ENCODE measurements at places on chromosomes 1 and 21.

DNA sequence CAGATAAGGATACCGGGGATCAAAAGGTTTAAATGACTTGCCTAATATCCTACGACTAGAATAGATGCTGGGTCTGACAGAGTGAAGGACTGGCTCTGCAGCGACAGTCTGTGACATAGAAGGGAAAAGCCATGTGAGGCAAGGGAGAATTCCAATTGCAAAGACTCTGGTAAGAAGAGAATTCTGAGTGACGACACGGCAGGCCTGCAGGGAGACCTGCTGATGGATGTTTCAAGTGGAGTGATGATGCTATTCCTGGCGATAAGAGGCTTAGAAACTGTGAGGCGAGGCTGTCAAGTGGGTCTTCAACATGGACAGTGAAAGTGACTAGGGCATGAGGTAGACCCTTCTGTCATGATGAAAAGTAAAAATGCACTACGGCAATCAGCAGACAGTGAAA is 176.6 kb upstream of the PBX1 start:
- no peak for DNase-seq

DNA sequence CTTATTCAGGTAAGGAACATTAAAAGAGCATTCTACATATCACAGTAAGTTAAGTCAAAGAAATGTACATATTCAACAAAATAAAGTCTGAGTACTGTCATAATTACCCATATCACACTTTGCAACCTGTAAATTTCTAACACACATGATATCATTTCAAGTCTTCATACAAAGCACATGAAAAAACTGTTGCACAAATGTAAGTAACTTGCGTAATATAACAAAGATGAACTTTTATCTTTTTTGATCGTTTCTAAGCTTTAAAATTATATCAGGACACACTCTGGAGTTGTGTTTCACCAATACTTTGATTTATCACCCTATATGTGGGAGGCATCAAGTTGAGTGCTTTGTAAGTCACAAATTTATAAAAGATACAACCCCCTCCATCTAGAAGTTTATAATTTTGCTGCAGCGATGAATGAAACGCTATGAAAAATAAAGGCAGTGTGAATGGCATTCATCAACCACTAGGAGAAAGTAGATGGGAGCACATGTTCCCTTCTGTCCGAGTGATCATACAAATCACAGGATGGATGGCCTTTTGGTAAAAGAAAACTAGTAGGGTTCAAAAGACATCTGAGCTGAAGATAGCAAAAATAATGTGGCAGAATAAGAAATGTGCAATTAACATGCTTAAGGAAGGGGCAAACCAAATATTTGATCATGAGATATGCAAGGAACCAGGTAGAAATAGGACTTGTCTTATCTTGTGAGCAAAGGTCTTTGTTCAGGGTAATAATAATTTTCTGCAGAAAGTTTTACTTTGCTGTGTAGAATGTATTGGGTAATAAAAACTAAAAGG is 27.5 kb downstream of the NRIP1 start:
- no peak for DNase-seq

GRCh38 chr1:178190881-178191280 is 97.0 kb downstream of the RASAL2 start:
- DNase-seq, result no peak

- no peak for DNase-seq
These were observed 54.6 kb downstream of the RAP1GAP start for GRCh38 chr1:21614419-21615115.

GRCh38 chr1:201142011-201142848 is 12.0 kb downstream of the TMEM9 start:
- DNase-seq, result no peak

DNA sequence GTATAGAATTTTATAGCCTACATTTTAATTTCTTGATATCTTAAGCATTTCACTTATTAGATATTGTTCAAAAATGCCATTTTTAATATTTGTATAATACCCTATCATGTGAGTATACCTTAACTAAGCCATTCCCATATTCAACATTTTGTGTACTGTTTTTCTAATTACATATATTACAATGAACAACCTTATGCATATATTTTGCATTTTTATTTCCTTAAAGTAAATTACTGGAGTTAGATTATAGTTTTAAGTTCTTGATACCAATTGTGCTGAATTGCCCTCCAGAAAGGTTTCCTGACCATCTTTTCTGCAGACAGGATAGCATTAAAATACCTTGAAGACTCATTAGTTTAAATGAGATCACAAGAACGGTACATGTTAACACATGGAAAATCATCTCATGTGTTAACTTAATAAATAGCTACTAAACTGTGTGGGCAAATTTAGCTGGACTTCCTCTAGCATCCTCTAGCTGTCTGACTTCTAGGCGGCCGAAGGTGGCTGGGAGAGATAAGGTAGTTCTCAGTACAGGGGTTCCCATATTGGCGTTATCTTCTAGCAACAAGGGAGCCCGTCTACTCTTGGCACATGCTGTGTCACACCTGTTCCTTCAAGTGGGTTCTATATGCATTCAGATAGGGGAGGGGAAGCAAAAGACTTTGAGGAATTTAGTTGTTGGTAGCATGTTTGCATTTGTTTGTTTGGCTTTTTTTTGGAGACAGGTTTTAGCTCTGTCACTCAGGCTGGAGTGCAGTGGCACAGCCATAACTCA is 8.9 kb downstream of the DCLRE1B start:
- no peak for DNase-seq

GRCh38 chr1:36542024-36542961 is 59.6 kb upstream of the CSF3R start:
- DNase-seq, result no peak

DNA sequence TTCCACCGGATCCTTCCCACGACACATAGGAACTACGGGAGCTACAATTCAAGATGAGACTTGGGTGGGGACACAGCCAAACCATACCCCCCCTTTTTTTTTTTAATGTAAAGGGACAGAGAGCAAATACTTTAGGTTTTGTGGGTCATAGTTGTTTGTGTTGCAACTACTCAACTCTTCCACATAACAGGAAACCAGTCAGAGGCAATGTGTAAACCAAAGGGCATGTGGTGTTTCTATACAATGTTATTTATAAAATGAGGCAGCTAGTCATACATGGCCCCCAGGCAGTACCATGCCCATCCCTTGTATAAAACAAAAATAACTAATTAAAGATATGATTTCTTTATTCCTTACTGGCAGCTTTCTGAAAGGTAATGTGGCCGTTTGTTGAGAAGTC is 845.4 kb upstream of the ADAMTS5 start:
- no peak for DNase-seq

GRCh38 chr1:18684303-18684702 is 53.7 kb downstream of the PAX7 start:
- no peak for DNase-seq

GRCh38 chr1:89641781-89642180 is 8.9 kb downstream of the LRRC8C start:
- no peak for DNase-seq

- DNase-seq, result no peak
These were observed 2.5 kb downstream of the PDZK1IP1 start for GRCh38 chr1:47187231-47187925.

GRCh38 chr21:45466330-45467220 is 61.6 kb downstream of the COL18A1 start:
- no peak for DNase-seq

DNA sequence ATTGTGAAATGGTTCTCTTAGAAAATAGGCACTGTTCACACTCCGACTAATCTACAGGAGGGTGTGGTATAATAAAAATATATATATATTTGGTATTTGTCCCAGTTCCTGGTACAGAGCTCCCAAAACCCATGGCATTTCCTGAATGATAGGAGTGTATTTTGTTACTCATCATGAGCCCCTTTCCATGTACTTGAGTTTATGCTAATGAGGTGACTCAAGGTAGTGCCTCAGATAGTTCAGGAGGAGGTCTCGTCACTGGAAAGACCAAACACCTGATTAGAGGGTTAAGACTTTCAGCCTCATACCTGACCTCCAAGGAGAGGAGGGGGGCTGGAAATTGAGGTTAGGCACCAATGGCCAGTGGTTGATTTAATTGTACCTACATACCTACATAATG is 57.9 kb downstream of the TTC3 start:
- no peak for DNase-seq

DNA sequence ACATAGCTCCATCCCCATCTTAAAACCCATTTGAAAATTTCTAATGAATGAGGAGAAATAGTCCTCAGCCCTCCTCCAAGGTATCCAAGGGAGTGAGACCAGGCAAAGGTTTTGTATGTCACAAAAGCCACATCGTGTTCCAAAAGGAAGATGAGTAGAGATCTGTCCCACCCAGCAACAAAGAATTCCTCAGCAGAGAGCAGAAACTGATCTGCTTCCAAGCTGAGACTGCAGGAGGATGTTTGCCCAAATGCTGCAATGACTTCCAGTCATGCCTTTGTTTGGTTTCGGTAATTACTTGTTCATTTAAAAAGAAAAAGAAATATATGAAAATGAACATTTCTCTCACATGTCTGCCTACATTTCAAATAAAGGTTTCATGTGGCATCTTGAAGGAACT is 186.9 kb downstream of the SETD4 start:
- DNase-seq, result no peak

GRCh38 chr1:202964791-202965410 is 2.2 kb downstream of the CYB5R1 start:
- no peak for DNase-seq

DNA sequence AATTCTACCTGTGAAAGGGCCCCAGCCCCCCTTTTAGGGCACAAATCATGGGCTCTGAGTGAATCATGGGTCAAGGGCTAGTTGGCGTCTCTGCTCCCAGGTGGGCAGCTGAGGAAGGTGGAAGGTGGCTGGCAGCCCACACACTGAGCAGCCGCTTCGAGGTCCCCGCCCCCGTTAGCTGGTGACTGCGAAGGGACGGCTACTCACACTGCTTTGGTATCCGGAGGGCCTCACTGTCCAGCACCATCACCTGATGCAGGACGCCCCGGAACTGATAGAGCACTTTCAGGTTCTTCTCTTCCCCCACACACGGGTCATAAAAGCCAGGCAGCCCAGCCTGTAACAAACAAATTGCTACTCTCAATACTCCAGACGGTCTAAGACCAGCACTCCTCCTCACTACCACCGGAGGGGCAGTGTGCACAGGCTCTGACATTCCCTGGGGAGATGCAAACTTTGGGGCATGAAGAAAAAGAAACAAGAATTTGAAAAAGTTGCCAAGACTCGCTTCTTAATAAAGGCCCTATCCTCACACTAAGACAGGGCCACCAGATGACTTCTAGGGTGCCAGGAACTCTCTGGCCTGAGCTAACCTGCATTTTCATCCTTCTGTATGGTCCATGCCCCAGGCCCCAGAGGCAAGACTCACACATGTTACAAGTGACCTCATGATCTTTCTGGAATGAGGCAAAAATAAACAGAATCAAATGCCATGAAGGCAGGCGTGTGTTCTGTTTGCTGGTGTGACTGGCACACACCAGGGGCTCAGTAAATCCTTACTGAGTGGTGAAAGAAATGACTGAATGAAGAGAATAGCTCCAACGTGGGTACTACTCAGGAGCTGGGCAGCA is 11.5 kb downstream of the THAP3 start:
- DNase-seq, result no peak

DNA sequence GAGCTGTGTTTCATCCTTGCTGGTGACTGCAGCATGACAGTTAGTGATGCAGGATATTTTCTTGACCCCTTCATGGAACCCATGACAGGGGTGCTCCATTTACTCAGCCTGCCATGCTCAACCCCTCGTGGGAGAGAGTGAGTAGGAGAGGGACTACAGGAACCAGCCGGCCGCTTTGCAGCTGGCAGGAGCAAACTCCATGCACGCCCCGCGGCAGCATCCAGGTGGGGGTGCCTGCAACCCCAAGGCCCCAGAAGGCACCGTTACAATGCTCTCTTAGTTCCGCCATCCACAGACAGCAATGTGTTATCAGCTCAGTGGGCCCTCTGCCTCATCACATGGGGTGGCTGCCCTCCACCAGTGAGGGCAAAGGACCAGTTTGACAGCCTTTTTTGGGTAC is 135.1 kb downstream of the SLC35F3 start:
- no peak for DNase-seq

DNA sequence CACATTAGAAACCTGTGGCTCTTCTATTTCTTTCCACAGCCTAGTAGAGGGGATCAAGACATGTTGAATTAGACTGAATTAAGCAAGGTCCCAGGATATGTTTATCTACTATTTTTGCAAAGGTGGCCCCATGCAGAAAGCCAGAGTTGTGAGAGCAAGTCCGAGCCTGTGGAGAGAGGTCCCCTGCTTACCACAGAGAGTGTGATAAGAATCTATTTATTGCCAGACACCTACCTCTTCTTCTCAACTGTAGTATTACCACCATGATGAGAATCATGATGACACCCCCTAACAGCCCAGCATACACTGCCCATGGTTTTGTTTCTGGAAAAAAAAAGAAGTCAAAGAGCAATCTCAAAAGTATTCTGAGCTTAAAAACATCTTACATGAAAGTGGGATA is 23.0 kb downstream of the SLAMF1 start:
- no peak for DNase-seq

DNA sequence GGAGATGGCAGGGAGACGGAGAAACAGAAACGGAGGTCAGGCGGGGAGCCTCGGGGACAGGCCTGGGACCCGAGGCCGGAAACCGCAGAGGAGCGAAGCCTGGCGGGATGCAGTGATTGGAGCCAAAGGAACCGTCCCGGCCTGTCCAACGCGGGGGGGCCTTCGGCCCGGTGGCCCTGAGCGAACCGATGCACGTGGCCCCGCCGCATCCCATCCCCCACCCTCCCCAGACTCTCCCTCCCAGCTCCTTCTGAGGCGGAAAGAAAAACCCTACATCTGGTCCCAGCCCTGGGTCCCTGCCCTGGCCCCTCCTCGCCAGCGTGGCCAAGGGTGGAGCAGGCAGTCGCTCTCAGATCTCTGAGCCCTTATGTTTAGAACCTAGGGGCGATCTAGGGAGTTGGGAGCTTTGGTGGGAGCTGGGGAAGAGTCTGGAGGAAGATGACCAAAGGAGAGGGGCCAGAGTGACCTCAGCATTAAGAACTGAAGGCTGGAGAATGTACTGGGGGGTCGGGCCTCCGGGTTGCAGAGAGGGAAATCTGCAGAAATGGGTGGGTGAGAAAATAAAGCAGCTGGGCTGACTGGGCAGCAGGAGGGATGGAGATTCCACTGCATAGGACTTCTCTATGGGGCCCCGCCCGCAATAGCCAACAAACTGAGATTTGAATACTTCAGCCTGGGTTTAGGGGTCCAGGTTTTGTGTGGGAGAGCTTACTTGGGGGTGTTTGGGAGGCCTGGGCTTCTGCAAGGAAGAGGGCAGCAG is 1.5 kb upstream of the CRABP2 start:
- no peak for DNase-seq

GRCh38 chr1:153849487-153850185 is 73.1 kb downstream of the GATAD2B start:
- peak; percentile 2 for DNase-seq
